ENCODE measurements at places on chromosomes 11 and 22. TPM values are rescaled to one million over a fixed set of nuclear protein-coding genes. Genes with fewer than 3 reads are reported as not detected.

CDKN1C gene
- 7.9 TPM for total RNA-seq

OR2AT4 gene
- total RNA-seq, result under 0.01 TPM

PHOX2A gene
- total RNA-seq, result not detected

TMEM86A gene
- 1.00 TPM for total RNA-seq

CBX7 gene
- total RNA-seq, result 2.0 TPM

MPEG1 gene
- not detected for total RNA-seq

MOV10L1 gene
- not detected for total RNA-seq

NAALADL1 gene
- 14.2 TPM for total RNA-seq

MIAT gene
- total RNA-seq, result 0.46 TPM

SUN2 gene
- 45.8 TPM for total RNA-seq

ACR gene
- not detected for total RNA-seq

CDC42EP1 gene
- 18.3 TPM for total RNA-seq

THAP12 gene
- total RNA-seq, result 41.0 TPM

MYRF gene
- total RNA-seq, result 0.33 TPM

VPREB3 gene
- total RNA-seq, result not detected

NELL1 gene
- total RNA-seq, result under 0.01 TPM

NRIP3 gene
- 13.4 TPM for total RNA-seq

SCUBE1 gene
- total RNA-seq, result under 0.01 TPM

KCNJ1 gene
- total RNA-seq, result not detected

Measured in melanocyte of skin (primary cell).